ENCODE measurements at places on chromosomes 4 and X.
A peak's percentile ranks its signal among the peaks of the same experiment; 100 is the strongest.

DNA sequence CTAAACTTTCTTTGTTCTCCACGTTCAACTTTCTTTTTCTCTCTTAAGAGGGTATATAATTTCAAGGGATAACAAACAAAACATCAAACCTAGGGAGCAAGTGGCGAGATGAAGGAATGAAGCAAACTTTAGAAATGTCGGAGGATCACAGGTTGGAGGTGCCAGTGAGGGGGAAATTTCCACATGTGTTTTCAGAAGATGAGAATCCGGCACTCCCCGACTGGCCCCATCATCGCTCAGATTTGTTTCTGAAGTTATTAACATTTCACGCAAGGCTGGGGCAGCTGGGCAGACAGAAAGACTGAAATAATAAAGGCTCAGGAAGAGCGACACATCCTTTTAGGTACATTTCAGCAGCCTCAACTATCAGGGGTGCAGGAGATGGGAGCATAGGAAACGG, 134.9 kb downstream of the SMIM20 start:
- DNase-seq: no peak

GRCh38 chr4:6393066-6393465, 79.3 kb downstream of the PPP2R2C start:
- no peak for DNase-seq

- peak; percentile 77 for DNase-seq
These were observed at the start of gene SPRY1 for GRCh38 chr4:123396307-123397143. SPRY1 (plus strand) TSS chr4:123396795; CDS start chr4:123401592, 4,797 bp downstream.

DNA sequence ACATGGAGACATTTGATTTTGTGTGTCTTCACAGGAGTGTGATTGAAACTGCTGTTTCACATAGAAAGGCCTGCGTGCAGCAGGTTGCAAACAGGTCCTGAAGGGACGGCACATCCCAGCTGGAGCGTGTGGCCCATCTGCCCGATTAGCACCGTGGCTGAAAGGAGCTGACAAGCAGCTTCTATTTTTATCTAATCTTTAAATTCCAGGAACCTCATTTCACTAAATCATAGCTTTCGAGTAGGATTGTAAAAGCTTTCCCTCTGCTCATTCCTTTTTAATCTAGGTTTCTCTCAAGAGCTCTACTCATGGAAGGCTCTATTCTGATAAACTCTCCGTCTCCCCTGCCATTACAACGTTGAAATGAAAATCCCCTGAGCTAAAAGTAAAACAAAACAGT, 106.8 kb downstream of the FSTL5 start:
- no peak for DNase-seq

DNA sequence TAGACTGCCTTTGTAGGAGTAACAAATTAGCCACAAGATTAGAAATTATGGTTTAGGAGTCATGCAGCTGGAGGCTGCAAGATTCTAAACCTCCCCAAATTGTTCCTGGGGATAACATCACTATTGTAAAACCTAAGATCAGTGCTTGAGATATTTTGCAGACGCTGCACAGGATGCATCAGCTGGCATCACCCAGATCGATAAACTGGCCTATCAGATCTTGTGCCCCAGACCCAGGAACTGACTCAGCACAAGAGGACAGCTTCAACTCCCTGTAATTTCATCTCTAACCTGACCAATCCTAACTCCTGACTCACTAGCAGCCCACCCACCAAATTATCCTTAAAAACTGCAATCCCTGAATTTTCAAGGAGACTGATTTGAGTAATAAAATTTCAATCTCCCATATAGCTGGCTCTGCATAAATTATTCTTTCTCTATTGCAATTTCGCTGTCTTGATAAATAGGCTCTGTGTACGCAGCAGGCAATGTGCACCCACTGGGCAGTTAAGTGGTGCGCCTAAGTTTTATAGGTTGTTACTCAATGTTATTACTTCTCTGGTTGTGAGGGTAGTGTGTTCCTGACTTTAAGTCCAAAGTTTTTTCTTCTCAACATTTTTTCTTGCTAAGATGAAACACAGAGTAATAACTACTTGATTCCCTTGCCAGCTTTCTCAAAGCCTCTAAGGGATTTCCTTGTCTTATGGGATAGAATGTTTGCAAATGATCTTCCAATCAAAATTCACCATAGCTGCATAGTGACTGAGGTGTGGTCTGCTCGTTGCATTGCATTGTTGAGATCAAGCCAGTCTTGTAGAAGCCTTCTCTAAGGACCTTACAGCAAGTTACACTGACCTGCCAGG, 312.3 kb upstream of the DKK2 start:
- DNase-seq: no peak

DNA sequence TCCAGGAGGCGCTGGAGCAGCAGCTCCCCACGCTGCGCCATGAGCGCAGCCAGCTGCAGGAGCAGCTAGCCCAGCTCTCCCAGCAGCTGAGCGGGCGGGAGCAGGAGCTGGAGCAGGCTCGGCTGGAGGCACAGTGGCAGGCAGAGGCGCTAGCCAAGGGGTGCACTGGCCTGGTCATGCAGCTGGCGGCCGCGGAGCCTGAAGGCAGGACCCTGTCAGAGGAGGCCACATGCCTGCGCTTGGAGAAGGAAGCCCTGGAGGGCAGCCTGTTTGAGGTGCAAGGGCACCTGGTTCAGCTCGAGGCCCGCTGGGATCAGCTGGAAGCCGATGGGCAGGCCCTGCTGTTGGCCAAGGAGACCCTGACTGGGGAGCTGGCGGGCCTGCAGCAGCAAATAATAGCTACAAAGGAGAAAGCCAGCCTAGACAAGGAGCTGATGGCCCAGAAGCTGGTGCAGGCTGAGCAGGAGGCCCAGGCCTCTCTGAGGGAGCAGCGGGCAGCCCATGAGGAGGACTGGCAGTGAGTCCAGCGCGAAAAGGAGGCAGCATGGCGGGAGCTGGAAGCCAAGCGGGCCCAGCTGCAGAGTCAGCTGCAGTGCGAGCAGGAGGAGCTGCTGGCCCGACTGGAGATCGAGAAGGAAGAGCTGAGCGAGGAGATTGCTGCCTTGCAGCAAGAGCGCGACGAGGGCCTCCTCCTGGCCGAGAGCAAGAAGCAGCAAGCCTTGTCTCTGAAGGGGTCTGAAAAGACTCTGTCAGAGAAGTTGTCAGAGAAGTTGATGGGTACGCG, 13.6 kb downstream of the SMIM10L2A start:
- DNase-seq: no peak

- DNase-seq: no peak
These were observed 6.0 kb downstream of the HPSE start for GRCh38 chr4:83328521-83329187.

- no peak for DNase-seq
These were observed 66.4 kb downstream of the MOSPD2 start for GRCh38 chrX:14939644-14940043.

DNA sequence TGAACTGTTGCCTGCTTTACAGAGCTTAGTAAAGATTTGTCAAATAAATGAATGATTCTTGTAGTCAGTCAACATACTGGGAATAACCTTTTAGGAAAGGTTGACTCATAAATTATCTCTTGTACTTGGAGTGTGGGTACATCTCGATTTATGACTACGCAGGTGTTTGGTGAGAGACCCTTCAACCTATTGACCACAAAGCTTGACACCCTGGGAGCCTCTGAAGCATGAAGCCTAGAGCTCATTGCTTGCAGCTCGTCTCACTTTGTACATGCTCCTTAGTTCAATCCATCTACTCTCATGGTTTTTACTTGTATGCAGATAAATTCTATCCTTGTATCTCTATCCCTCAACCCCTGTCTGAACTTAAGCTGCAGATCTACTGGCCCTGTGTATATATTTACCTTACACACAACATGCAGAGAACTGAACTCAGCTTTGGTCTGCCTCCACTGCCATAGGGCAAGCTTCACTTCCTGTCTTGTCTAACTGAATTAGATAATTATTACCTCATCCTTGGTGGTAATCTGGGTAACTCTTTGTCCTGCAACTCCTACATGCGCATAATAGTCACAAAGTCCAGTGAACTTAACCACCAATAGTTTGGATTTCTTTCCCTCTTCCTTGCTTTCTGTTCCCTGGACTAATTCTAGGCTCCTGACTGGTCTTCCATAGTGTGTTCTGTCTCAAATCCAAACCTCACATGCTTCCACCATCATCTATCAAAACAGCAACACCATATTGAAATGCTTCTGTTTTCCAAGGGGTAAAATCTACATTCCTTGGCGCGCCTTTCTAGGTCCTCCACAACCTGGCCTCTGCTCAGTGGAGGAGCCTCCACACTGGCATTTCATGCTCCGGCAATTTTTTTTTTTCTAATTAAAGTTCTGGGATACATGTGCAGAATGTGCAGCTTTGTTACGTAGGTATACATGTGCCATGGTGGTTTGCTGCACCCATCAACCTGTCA, 32.2 kb upstream of the FAT1 start:
- DNase-seq: no peak

GRCh38 chrX:132750331-132751062, 207.9 kb downstream of the HS6ST2 start:
- DNase-seq: no peak

GRCh38 chr4:82851885-82852750, 38.8 kb downstream of the SEC31A start:
- DNase-seq: no peak

GRCh38 chr4:81921751-81922159, 450.0 kb upstream of the RASGEF1B start:
- DNase-seq: no peak

- DNase-seq: no peak
These were observed 18.4 kb downstream of the EFNB1 start for GRCh38 chrX:68847172-68847571.

GRCh38 chrX:114841051-114841450, 176.4 kb downstream of the IL13RA2 start:
- no peak for DNase-seq

- no peak for DNase-seq
These were observed 66.3 kb upstream of the FAM9C start for GRCh38 chrX:13110433-13111324.

GRCh38 chr4:149823769-149824221, 8.2 kb upstream of the IQCM start:
- DNase-seq: no peak

DNA sequence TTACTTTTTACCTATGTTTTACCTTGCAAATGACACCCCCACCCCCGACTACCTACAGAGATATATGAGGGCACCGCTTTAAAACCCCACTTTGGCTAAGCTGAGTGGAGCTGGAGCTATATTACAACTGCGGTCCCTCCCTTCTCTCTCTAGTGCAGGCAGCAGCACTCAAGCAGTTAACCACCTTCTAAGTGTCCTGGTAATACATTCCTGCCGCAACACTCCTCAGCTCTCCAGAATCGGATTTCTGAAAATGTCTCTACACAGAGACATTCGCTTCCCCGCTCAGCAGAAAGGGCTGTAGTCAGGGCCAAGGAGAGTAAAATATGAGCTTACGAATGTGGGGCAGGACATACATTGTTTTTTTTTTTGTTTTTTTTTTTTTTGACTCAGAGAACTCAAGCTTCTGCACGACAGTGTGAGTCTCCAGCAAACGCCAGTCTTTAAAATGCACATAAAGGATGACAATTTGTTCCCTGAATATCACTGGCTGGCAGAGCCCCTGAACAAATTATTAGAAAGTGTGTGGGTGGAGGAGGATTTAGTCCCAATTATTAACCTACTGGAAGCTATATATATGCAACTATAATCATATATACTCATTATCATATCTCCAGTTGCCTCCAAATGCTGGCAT, 287.0 kb upstream of the TET2 start:
- DNase-seq: no peak

- peak; percentile 57 for DNase-seq
These were observed 13.1 kb downstream of the TCEAL7 start for GRCh38 chrX:103343105-103343504.

- peak; percentile 66 for DNase-seq
These were observed 650.8 kb upstream of the DIPK2B start for GRCh38 chrX:45851434-45851991.

GRCh38 chrX:19629541-19629940, 114.2 kb upstream of the MAP3K15 start:
- DNase-seq: no peak

DNA sequence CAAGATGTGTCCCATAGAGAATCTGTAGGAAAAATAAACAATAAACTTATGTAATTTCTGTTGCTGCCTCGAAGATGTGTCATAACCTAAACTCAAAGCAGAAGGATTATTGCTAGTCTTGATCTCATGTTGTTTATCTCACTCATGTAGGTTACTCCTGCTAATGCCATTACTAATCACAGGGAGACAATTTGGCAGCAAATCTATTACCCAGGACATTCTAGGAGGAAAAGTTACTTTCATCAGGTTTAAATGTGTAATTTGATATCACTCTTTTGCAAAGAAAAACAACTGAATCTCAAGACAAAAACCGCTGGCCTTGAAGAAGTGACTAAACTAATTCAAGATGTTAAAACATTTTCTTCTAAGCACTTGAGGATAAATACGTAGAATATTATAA, 34.0 kb downstream of the LDOC1 start:
- DNase-seq: no peak

DNA sequence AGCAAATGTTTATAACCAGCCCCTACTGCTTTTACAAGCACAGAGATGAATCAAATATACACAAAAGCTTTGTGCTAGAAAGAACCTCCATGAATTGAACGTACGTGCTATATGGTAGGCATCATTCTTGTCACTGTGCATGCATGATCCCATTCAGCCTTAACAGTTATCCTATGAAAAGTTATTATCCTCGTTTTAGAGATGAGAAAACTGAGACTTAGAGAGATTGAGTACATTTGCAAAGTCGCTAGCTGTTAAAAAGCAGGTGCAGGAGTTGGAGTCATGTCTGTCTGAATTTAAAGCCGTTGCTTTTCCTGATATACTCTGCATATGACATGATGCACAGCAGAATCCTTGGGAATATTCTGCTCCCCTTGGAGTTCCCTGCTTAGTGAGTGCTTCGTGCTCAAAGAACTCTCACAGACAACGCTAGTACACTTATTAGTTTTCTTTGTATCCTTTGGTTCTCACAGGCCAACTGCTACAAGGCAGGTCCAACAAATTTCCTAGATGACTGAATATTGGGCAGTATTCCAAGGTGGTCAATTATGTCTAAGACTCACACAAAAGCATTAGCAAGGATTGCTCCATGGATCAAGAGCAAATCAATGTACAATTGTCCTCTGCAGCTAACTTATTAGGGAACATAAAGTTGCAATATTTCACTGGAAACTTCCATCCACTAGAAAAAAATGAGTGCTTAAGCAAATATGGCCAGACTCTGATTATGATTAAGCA, 42.8 kb upstream of the TRIM2 start:
- DNase-seq: no peak

DNA sequence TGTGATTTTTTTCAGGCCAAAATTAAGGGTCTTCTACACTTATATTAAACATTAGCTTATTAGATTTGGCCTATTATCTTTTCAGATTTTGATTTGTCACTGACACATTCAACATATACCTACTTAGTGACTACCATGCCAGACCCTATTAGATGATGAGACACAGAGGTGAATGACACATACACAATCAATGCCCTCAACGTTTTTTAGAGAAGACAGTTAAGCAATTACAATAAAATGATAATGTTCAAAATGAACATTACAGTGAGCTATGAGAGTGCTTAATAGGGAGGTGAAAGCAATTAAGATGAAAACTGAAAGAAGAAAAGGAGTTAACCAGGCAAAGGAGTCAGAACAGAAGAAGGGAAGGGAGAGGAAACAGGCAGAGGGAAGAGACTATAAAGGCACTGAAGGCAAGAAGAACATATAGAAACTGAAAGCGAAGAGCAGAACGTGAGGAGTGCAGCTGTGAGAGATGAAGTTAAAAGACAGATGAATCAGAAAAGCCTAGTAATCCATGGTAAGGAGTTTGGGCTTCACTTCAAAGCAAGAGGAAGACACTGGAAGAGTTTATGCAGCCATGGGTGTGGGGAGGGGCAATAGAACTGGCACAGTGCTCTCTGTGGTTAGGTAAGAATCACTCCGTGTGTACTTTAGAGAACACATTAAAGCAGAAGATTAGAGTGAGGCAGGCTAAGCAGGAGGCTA, 119.0 kb downstream of the REELD1 start:
- DNase-seq: peak; percentile 5

- DNase-seq: no peak
These were observed 1.6 kb upstream of the MAB21L2 start for GRCh38 chr4:150580306-150580705.
